Activated CD8-positive, alpha-beta memory T cell treated with anti-CD3 and anti-CD28 coated beads for 48 hours (primary cell): ENCODE measurements at places on chromosomes 7 and 10.

DNA sequence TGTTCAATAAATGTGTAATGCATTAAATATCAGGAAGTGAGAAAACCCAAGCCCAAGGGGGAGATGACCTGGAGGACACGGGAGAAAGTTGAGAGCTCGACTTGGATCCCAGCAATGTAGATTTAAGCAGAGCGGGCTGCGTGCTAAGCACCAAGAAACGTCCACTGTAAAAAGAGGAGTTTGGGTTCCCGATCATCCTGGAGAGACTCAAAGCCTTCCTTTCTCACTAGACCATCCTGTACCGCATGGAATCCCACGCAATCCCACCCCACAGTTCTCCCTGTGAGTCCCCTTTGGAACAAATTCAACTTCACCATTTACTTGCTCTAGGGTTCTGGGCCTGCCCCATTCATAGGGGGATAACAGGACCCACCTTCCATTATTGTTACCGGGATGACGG lies 2.4 kb downstream of the TRPV6 start:
- no peak for DNase-seq

DNA sequence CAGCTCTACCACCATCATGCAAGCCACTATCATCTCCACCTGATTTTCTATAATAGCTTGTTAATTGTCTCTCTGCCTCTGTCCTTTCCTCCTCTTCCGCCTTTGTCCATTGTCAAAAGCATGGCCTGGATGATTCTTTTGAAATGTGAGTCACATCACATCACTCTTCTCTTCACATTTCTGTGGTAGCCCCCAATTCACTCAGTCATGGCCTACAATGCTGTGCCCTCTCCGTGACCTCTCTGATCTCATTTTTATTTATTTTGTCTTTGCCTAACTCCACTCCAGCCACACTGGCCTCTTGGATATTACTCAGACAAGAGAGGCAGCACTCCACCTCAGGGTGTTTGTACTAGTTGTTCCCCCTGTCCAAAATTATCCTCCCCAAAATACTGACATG lies 4.9 kb upstream of the ABCB4 start:
- no peak for DNase-seq

DNA sequence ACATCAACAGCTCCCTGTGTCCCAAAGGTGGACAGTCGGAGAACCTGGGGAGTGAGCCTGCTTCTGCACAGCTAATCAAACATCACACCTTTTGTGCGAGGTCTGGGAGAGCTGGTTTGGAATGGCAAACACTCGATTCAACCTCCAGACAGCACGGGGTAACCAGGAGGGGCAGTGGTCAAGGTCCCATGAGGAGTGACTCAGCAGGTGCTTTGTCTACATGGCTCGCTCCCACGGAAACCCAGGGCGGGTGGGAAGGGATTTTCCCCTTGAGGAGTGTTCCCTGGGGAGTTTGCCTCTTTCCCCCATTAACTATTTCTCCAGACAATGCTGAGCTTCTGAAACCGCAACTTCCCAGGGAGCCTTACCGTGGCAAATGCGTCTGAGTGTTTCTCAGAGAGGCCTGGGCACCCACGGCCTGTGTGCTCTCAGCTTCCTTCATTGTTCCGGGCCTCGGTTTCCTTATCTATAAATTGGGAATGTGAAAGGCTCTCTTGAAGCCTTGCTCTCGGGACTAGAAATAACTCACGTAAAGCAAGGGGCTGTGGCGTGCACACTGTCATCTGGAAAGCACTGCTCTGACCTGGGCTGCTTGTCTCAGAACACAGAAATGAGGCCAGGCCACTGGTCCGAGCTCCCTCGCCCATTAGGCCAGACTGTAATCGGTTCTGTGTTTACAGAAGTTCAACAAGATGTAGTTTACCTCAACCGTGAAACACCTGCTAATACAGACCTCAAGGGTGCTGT lies 14.0 kb upstream of the GTPBP4 start:
- no peak for DNase-seq

- no peak for DNase-seq
Observed at GRCh38 chr7:30268586-30268985, 15.8 kb upstream of the ZNRF2 start.

GRCh38 chr7:7351832-7352231 lies 169.5 kb downstream of the C1GALT1 start:
- no peak for DNase-seq

GRCh38 chr7:6117533-6117932 lies 86.4 kb downstream of the ANKRD61 start:
- no peak for DNase-seq

- no peak for DNase-seq
Observed at GRCh38 chr10:77114181-77114821, 523.3 kb downstream of the KCNMA1 start.

DNA sequence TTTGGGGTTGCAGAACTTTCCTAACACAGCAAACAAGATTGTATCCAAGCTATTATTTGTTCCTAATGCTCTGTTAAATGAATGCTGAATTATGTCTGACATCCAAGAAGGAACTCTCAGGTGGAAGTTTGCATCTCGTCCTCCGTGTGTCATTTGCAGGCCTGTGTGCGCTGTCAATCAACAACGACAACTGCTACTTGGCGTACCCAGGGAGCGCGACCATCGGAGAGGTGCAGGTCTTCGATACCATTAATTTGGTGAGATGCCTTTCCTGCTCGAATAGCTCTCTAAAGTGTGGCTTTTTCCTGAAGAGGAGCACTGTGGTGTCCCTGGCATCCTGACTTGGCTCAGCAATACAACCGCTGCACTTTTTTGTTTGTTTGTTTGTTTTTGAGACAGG lies 26.9 kb downstream of the WIPI2 start:
- DNase-seq: no peak

- DNase-seq: no peak
Observed at GRCh38 chr10:29607576-29607975, 27.2 kb downstream of the SVIL start.

GRCh38 chr7:79874797-79875196 lies 259.8 kb upstream of the GNAI1 start:
- no peak for DNase-seq

DNA sequence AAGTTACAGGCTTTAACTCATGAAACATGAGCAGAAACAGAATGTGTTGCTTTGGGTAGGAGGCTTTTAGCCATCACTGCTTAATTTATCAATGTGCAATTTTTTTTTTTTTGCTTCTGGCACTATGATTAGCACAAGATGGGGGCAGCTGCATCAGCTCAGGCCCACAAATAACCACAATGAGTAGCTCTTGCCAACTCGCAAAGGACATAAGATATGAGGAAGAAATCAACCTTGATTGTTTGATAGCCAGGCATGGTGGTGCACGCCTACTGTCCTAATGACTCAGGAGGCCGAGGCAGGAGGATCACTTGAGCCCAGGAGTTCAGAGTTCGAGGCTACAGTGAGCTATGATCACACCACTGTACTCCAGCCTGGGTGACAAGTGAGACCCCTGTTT lies 12.3 kb downstream of the NOD1 start:
- no peak for DNase-seq

GRCh38 chr10:130430852-130431704 lies 294.9 kb downstream of the GLRX3 start:
- no peak for DNase-seq

GRCh38 chr7:69256634-69257081 lies 341.6 kb upstream of the AUTS2 start:
- DNase-seq: no peak

DNA sequence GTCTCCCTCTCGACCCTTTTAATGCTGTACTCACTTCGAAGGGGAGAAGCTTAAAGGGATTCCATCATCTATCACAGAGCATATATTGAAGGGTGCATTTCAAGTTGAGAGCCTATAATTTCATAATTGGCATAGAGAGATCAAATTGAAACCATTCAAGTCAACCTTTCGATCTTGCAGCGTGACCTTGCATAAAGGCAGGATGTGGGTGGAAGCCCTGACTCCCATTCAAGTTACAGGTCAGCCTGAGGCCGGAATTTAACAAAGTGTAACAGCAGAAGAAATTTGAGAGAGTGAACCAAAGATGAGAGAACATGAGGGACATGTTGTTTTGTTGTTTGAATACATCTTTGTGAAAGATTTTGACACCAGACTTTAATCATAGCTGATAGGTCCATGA lies 195.3 kb upstream of the TPK1 start:
- no peak for DNase-seq
